Left lung (tissue), 14 donors: ENCODE measurements at places on chromosomes 3 and 15. TPM values are rescaled to one million over a fixed set of nuclear protein-coding genes. Genes with fewer than 3 reads are reported as not detected.

DNA sequence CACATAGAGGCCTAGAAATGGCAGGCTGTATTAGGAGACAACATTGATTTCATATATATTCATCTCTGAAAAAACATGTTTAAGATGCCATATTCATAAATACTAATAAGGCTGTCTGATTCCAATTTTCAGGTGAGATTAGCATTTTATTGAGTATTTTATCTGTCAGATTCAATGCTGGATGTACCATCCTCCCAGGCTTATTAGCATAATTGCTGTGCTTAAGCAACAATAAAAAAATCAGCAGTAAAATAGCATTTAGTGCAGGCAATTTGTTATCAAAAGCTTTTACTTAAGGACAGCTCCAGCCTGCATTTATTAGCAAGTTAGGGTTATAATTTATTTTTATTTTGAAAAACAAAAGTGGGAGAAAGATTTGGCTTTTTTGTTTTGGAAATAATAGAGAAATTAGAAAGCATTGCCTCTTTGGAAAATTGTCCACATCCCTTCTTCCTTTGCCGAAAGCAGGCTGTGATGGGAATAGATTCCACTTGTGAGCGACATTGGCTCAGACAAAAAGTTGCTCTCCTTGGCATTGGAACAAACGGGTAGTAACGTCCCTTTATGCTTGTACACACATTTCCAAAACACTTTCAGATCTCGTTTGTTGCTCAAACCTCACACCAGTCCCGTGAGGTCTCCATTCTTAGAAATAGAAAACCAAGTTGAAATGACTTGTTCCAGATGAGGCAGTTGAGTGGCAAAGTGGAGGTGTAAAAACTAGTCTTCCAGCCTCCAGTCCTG is 134.0 kb downstream of the LPP start:
- DNase-seq = no peak

KLHL40 gene
- total RNA-seq = not detected

- no peak for DNase-seq
These were observed 19.2 kb upstream of the CPOX start for GRCh38 chr3:98612587-98612986.

DNA sequence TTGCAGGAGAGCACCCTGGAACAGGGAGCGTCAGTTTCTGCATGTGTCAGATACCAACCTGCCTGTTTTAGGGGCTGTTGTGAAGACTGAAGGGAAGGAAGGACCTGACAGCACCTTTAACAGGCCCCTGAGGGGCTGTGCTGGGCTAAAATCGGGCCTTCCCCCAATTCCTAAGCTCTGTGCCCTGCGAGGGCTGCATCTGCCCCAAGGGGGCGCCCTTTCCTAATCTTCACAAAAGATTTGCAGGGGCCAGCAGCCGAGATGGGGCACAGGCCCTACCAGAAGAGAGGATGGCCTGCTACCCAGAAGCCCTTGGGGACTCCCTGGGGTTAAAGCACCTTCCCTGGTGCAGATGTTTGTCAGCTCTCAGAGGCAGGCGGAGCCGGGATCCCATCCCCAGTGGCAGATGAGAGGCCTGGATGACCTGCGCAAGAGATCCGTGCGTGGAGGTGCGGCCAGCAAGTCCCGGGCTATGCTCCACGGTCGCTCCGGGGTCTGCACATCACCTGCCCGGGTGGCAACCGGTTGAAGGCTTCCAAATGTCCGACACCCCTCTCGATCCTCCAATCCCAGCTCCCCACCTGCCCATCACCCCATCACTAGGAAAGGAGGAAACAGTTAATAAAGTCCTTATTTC is 53.6 kb downstream of the RHCG start:
- DNase-seq = peak; percentile 7

DNA sequence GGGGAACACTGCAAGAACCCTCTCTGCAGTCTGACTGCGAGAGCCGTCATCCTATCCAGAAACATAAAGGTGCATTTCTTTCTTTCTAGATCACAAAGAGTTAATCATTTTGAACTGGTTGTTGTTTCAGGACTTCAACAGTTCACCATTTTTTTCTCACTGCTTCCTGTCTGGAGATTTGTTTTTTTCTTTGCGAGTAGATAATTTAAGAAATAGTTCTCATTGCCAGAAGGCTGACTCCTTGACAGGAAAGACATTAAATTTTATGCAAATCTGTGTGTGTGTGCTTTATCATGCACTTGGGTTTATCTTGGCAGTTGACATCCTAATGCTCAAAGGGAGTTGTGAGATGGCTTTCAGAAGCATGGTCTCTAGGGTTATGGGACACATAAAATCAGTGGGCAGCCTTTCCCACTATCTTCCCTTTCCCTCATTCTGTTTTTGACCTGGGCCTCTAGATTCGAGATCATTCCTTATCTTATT is 123.5 kb upstream of the TBL1XR1 start:
- no peak for DNase-seq
